ENCODE measurements at places on chromosomes 1 and 21. TPM values are rescaled to one million over a fixed set of nuclear protein-coding genes. Genes with fewer than 3 reads are reported as not detected.

DNA sequence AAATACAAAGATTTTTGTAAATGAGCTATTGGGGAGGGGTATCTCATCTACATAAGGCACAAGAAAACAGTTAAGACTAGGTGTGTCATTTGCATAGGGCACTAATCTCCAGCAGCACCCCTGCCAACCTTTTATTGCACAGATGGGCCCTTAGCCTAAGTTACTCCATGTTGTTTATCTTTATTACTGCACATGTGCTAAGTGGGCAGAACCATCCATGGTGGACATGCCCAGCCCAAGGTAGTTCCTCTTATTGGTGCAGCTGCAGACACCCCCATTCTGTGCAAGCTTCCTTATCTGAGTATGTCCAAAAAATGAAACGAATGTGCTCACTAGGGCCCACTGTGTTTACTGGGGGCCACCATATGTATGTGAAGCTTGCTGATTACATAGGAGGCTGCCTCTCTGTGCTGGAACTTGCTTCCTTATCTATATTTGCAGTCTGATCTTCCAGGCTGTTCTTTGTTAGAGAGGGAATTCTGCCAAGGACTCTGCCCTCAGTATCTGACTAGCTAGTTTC, 77.3 kb upstream of the NEK7 start:
- no peak for DNase-seq

The OR2T33 gene
- not detected for total RNA-seq

The DISP1 gene
- 59.9 TPM for total RNA-seq

The SPATA21 gene
- not detected for total RNA-seq

GRCh38 chr1:13836136-13836535, 136.1 kb downstream of the PRDM2 start:
- no peak for DNase-seq

GRCh38 chr1:210236386-210236839, 3.8 kb downstream of the SERTAD4 start:
- no peak for DNase-seq

GRCh38 chr1:179094818-179095217, 12.9 kb downstream of the TOR3A start:
- no peak for DNase-seq

The NBPF11 gene
- total RNA-seq, result 8.8 TPM

GRCh38 chr1:153384958-153385580, 5.8 kb downstream of the S100A8 start:
- DNase-seq, result no peak

GRCh38 chr21:29697555-29698193, 242.1 kb downstream of the GRIK1 start:
- no peak for DNase-seq

DNA sequence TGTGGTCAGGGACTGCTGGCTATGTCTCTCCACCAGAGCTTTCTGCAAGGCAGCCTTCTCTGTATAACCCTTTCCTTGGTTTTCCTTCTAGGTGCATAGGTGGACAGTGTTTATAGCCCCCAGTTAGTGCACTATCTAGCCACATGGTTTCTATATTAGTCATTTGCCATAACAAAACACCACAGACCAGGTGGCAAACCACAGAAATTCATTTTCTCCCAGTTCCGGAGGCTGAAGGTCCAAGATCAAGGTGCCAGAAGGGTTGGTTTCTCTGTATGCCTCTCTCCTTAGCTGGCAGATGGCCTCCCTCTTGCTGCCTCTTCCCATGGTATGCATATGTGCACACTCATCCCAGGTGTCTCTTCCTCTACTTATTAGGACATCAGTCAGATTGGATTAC, 106.4 kb downstream of the KAZN start:
- no peak for DNase-seq

The RNF207 gene
- total RNA-seq, result 48.2 TPM

The EPHX1 gene
- 149 TPM for total RNA-seq

GRCh38 chr1:117527566-117528102, 78.2 kb upstream of the TENT5C start:
- DNase-seq, result no peak

DNA sequence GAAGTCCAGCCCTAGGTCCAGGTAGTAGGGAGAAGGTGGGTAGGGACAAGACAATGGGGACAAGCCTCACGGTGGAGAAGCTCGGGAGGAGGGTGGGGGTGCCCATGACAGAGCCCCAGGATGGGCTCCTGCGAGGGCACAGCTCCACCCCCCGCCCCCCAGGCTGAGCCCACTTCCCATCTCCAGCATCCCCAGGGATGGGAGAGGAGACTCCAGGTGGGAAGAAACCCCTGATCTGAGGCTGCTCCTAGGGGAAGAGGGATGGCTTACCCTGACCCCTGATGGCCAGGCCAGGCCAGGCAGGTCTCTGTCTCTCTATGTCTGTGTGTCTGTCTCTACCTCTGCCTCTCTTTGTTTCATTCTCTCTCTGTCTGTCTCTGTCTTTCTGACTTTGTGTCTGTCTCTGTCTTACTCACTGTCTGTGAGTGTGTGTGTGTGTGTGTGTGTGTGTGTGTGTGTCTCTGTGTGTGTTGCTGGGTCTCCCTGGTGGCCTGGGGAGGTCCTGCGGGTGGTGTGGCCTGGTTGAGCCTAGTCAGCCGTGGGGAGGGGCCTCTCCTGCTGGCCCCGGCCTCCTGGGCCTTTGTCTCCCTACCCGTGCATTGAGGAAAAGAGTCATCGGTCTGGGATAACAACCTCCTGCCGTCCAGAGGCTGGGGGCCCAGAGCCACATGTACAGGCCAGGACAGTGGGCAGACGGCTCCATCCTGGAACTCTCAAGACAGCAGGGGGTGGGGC, 45.7 kb downstream of the WNT9A start:
- DNase-seq, result no peak

DNA sequence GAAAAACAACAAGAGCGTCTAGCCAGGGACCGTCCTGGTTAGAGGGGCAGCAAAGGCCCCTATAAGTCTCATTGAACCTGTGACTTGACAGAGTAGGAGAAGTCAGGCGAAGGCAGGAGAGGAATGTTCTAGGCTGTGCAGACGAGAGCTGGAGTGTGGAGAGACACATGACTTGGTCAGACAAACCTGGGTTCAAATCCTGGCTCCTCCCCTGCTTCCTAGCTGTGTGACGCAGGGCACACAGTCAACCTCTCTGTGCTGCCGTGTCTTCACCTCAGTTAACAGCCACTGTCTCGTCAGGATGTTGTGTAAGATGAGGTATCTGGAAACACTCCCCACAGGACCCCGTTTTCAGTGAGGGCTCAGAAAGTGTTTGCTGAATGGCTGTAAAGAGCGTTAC, 15.6 kb downstream of the SLC66A1 start:
- no peak for DNase-seq

- DNase-seq, result no peak
Measured at GRCh38 chr1:42429603-42430002, 26.2 kb downstream of the ZMYND12 start.

DNA sequence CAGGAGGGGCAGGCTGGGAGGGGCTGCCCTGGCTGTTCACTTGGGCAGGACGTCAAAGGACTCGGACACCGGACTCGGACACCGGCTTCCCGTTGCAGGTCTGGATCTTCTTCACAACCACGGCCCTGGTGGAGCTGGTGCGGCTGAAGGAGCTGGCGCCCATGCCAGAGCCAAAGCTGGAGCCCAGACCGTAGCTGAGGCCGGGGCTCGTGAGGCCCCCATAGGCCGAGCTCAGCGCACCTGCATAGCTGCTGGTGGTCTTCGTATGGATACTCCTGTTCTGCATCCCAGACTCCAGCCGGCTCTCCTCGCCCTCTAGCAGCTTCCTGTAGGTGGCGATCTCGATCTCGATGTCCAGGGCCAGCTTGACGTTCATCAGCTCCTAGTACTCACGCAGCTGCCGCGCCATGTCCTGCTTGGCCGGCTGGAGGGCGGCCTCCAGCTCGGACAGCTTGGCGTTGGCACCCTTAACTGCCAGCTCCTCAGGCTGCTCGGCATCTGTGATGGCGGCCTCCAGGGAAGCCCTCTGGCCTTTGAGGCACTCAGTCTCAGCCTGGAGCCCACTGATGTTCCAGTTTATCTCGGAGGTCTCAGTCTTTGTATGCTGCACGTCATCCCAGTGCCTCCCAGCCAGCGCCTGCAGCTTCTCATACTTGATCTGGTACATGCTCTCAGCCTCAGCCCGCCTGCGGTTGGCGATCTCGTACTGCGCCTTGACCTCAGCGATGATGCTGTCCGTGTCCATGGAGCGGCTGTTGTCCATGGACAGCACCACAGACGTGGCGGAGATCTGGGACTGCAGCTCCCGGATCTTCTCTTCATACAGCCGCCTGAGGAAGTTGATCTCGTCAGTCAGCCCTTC, 15.1 kb upstream of the KLF17 start:
- no peak for DNase-seq
